Activated T-helper 1 cell treated with anti-CD3 and anti-CD28 coated beads, Interleukin-2, amount 50 U/mL, for 16 hours (primary cell): ENCODE measurements at places on chromosomes 3 and 15.

GRCh38 chr15:58748040-58748851 lies 1.3 kb downstream of the ADAM10 start:
- DNase-seq, result no peak

GRCh38 chr3:87191175-87191574 lies 35.9 kb upstream of the CHMP2B start:
- DNase-seq, result no peak

DNA sequence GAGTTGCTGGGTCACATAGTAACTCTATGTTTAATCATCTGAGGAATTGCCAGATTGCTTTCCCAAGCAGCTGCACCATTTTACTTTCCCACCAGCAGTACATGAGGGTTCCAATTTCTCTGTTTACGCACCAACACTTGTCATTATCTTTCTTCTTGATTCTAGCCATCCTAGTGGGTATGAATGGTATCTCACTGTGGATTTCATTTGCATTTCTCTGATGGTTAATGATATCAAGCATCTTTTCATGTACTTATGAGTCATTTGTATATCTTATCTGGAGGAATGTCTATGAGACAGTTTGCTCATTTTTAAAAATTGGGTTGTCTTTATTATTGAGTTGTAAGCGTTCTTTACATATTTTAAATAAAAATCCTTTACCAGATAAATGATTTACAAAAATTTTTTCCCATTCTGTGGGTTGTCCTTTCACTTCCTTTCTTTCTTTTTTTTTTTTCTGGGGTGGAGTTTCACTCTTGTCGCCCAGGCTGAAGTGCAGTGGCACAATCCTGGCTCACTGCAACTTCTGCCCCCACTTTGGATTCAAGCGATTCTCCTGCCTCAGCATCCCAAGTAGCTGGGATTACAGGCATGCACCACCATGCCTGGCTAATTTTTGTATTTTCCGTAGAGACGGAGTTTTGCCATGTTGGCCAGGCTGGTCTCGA lies 8.9 kb upstream of the SGO1 start:
- no peak for DNase-seq

- no peak for DNase-seq
Measured at GRCh38 chr3:148366743-148367410, 330.8 kb upstream of the AGTR1 start.

GRCh38 chr3:133113927-133114597 lies 75.9 kb downstream of the TMEM108 start:
- DNase-seq, result no peak

GRCh38 chr15:27438403-27439375 lies 467.7 kb downstream of the GABRG3 start:
- DNase-seq, result no peak

GRCh38 chr3:177479630-177480029 lies 282.3 kb upstream of the TBL1XR1 start:
- DNase-seq, result no peak

DNA sequence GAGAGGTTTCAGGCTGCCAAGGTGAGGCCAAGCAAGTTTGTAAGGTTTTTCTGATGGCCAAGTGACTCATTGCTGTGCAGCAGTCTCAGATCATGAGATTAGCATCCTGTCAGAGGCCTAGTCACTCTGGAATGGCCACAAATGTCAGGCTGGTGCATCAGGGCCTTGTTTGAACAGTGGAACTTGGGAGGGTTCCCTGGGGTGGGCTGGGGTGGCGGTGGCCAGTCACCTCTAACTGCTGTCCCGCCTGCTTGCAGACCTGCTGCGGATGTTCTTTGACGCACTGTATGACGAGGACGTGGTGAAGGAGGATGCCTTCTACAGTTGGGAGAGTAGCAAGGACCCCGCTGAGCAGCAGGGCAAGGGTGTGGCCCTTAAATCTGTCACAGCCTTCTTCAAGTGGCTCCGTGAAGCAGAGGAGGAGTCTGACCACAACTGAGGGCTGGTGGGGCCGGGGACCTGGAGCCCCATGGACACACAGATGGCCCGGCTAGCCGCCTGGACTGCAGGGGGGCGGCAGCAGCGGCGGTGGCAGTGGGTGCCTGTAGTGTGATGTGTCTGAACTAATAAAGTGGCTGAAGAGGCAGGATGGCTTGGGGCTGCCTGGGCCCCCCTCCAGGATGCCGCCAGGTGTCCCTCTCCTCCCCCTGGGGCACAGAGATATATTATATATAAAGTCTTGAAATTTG lies 2.8 kb upstream of the FAM131A start:
- DNase-seq, result no peak

DNA sequence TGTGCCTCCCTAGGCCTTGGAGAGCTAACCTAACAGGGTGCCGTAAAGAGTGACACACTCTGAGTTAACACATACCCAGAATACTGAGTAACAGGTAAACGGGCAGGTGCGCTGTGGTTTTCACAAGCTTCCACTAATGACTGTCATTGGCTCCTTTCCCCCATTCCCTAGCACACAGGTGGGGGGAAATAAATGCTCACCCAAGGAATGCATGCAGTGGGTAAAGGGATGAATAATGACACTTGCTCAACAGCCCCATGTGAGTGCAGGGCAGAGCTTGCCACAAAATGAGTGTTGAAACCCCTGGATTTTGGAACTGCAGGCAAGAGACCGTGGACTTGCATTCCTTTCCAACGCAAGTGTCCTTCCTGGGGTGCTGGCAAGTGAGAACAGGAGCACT lies 57.6 kb downstream of the ADAMTS17 start:
- DNase-seq, result no peak

DNA sequence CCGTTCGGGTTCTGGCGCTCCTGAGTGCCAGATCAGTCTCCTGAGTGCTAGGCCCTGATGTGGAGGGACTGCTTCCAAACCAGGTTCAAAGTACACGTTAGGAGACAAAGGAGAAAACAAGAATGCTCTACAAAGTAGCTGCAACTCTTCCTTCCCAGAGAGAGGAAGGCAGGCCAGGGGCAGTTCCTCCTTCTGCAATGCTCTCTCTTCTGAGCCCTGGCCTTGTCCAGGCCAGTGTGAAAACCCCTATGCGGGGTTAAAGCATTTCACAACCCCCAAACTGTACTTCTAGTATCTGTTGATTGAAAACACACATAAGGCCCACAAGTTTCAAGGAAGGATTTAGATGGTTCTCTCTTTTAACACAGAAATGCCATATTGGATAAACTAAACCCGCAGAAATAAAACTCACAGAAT lies 9.7 kb upstream of the CALML4 start:
- DNase-seq, result no peak
